ENCODE measurements at places on chromosomes 6 and 20.

DNA sequence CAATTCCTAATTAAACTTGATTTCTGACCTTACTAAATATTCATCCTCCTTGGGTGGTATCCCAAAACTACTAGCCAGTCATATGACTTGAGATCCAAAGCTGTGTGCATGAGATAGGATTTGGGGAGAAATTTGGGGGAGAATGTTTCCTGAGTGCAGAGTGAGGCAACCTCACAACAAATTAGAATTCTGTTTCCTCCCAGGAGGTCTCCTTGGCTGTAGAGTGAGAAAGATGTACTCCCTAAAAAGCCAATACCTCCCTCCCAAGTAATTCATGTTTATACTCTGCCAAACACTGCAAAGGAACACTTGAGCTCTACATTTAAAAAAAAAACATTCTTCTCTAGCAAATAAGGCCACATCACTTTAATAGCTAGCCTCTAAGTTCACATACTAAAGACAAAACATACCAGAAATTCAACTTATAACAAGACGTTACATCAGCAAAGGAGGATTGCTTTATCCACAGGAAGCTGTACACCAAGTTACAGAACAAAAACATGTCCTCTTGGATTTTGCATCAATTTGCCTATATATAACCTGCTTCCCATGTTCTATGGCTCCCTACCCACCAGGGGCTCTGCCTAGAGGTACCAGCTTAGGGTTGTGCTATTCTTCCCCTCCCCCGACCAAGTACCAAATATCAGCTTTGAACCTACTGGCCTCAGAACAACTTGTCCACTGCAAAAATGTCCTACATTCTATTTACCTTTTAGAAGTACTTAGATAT lies 15.4 kb upstream of the TMEM30A start:
- no peak for DNase-seq

- peak; percentile 87 for DNase-seq
Observed at GRCh38 chr6:169724494-169725124, at the start of gene PHF10. Gene PHF10, minus strand, starts transcription at chr6:169724500. Its CDS starts 569 bp downstream, at chr6:169723931.

- no peak for DNase-seq
Observed at GRCh38 chr20:32089637-32090362, 19.7 kb upstream of the TM9SF4 start.

DNA sequence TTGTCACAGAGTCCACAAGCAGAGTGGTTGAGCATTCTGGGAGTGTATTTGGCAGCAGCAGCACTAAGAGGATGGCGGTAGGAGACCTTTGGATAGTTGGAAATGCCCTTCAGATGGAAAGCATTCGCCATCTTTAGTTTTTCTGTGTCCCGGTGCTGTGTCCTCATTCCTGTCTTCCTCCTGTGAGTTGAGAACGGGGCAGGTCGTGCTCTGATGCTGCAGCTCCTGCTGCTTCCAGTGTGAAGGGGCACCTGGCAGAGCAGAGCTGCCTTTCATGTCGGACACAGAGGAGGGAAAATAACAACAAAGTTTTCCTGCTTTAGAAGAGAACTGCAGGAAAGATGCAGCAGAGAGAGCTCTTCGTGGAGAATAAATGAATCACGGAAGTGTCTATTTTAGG lies 194.8 kb downstream of the SLC24A3 start:
- DNase-seq = no peak

DNA sequence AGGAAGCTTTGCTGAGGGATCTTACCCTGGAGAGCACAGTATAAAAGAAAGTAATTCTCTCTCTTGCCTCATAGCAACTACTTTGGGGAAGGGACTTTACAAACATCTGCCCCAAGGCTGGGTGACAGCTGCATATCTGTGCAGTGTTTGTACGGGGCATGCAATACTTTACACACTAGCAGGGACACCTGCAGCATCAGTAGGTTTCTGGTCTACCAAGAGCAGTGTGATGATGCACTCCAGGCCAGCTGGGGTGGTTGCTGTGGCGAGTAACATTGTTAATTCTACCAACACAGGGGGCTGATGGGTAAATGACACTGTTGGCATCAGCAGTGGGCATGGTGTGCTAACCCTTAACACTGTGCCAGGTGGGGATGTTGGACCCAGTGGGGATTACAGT lies 48.0 kb downstream of the ADTRP start:
- no peak for DNase-seq

GRCh38 chr6:167113047-167113754 lies 9.7 kb upstream of the CCR6 start:
- no peak for DNase-seq

DNA sequence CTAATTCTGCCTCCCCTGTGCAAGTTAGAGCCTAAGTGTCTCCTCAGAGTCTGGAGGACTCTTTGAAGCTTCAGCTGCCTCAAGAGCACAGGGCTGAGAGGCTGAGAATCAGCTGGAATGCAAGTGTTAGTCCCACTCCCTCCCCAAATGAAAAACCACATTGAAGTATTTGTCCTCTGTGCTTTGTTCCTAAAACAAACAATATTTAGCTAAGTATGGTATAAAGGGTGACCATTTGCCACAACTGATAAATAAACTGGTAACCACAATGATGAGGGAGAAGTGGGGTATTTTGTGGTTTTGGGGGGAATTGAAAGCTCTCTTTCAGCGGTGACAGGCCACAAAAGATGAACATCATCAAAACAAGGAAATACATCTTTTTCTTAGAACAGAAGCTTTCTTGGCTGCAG lies 91.7 kb upstream of the HDDC2 start:
- DNase-seq = no peak

DNA sequence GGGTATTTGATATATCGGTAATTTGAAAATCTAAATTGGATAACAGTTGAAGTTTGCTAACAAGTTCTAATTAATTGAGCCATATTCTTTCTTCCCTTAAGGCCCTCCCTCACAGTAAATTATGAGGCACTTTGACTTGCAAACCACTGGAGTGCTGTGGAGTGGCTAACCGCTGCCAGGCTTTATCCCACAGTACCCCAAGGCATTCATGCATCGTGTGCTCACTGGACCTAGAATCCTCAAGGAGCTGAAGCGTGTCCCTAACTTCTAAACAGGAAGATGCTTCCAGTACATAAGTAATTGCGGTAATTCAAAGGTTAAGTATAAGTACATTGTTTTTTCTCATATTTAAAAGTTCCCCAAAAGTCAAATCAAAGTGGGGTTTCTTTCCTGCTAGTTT lies 499.9 kb downstream of the TFAP2A start:
- DNase-seq = no peak

DNA sequence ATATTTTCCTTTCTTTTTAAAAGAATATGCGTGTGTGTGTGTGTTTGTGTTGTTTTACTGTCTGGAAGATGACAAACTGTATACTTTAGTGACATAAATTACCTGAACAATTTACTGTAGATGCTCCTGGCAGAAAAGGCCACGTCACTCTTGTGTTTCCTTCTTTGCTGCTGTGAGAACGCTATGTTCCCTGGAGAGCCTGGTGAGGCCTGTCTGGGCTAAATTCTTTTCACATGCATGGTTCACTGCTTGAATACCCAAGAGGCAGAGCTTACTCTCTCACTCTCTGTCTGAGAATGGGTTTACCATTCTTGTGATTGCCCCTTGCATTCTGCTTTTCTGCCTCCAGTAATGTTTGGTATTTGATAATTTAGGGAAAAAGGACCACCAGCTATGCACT lies 64.3 kb downstream of the EDN1 start:
- no peak for DNase-seq

Data from nephron progenitor cell (in vitro differentiated cells).